ENCODE measurements at places on chromosomes 11 and 22. TPM values are rescaled to one million over a fixed set of nuclear protein-coding genes. Genes with fewer than 3 reads are reported as not detected.

ALDH3B1 gene
- polyA plus RNA-seq = not detected

MRPL16 gene
- 97.1 TPM for polyA plus RNA-seq

HBG2 gene
- not detected for polyA plus RNA-seq

CTSW gene
- 35.9 TPM for polyA plus RNA-seq

CRYAB gene
- polyA plus RNA-seq = not detected

CCDC87 gene
- polyA plus RNA-seq = not detected

RDX gene
- polyA plus RNA-seq = 30.3 TPM

CAPN5 gene
- 1.3 TPM for polyA plus RNA-seq

NAV2 gene
- not detected for polyA plus RNA-seq

ATL3 gene
- 24.5 TPM for polyA plus RNA-seq

NLRP14 gene
- polyA plus RNA-seq = not detected

BRSK2 gene
- polyA plus RNA-seq = 0.07 TPM

MMP27 gene
- polyA plus RNA-seq = not detected

TUBGCP6 gene
- polyA plus RNA-seq = 16.3 TPM

HBE1 gene
- not detected for polyA plus RNA-seq

MS4A12 gene
- not detected for polyA plus RNA-seq

FAT3 gene
- polyA plus RNA-seq = not detected

IL17REL gene
- 0.07 TPM for polyA plus RNA-seq

PRG3 gene
- polyA plus RNA-seq = not detected

ZP1 gene
- polyA plus RNA-seq = not detected

TRIM49 gene
- polyA plus RNA-seq = not detected

UPB1 gene
- polyA plus RNA-seq = not detected

UPK2 gene
- polyA plus RNA-seq = 0.21 TPM

All from CD4-positive, CD25-positive, alpha-beta regulatory T cell (primary cell).